Activated CD4-positive, alpha-beta T cell treated with anti-CD3 and anti-CD28 coated beads, Interleukin-2, Interleukin-6, amounts not matched to agents 100 ng/mL and 50 ng/mL, durations not matched to agents 16 hours and 8 hours (primary cell): ENCODE measurements at places on chromosomes 16 and 17.

GRCh38 chr17:67974185-67974584 is 22.1 kb downstream of the C17orf58 start:
- no peak for DNase-seq

- DNase-seq = peak; percentile 83
Observed at GRCh38 chr17:1627982-1628855, at the start of gene SLC43A2. SLC43A2 (minus strand) TSS chr17:1628834; CDS start chr17:1627874, 960 bp downstream.

- peak; percentile 79 for DNase-seq
Observed at GRCh38 chr16:77971306-77972061, 50.9 kb upstream of the CLEC3A start.

DNA sequence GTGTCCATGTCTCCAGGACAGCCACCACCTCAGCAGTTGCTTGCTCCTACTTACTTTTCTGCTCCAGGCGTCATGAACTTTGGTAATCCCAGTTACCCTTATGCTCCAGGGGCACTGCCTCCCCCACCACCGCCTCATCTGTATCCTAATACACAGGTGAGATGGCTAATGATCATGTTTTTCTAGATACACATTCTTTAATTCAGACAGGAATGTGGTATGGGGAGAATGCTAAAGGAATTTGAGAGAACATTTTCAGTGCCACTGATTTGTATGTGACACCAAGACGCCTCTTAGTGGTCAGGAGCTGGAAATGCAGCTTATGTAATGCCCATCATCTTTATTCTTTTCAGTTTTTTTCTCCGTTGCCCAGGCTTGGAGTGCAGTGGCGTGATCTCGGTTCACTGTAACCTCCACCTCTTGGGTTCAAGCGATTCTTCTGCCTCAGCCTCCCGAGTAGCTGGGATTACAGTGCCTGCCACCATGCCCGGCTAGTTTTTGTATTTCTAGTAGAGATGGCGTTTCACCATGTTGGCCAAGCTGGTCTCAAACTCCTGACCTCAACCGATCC is 8.9 kb upstream of the RAPGEFL1 start:
- peak; percentile 53 for DNase-seq
